Thymus (tissue), 14 donors: ENCODE measurements at places on chromosomes 5 and 9. TPM values are rescaled to one million over a fixed set of nuclear protein-coding genes. Genes with fewer than 3 reads are reported as not detected.

DNA sequence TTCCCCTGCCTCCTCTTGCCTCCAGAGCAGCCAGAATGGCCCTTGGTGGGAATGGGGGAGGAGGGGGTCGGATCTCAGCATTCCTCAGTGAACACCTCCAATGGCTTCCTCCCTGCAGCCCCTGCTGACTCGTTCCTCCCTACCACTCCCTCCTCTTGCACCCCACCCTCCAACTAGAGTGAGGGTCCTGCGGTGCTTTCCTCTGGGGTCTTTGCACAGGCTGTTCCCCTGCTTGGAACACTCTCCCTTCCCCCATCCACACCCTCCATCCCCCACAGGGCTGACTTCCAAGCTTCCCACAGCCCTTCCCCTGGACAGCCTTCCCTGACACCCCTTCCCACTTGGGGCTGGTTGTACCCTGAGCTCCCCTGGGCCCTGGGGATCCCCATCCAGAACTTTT, 70.4 kb upstream of the NEK6 start:
- no peak overlapping the region for H3K27ac ChIP-seq
- DNase-seq, result no peak
- no peaks in the 10 kb centered on the region for H3K36me3 ChIP-seq
- H3K4me1 ChIP-seq, result no peaks in the 10 kb centered on the region
- no peak overlapping the region for H3K4me3 ChIP-seq
- H3K27me3 ChIP-seq, result no peaks in the 10 kb centered on the region

DNA sequence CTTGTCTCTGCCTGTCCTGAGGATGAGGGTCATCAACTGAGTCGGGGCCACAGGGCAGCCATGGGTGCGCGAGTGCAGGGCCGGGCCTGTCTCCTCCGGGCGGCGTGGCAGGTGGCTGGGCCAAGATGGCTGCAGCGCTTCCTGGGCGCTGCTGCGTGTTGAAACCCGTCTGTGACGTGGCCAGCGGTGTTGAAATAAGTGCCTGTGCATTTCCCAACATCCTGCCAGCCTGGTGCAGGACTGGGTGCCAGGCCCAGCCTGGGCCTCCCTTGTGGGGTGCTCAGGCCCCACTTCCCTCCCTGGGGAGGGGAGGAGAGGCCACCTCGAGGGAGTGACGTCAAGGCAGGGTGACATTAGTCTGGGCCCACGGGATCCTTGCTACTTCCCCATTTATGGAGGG, 45.5 kb downstream of the RXRA start:
- H3K27ac ChIP-seq, result peak overlapping the region; percentile 57
- DNase-seq, result no peak

The LCN10 gene
- total RNA-seq, result 1.2 TPM

DNA sequence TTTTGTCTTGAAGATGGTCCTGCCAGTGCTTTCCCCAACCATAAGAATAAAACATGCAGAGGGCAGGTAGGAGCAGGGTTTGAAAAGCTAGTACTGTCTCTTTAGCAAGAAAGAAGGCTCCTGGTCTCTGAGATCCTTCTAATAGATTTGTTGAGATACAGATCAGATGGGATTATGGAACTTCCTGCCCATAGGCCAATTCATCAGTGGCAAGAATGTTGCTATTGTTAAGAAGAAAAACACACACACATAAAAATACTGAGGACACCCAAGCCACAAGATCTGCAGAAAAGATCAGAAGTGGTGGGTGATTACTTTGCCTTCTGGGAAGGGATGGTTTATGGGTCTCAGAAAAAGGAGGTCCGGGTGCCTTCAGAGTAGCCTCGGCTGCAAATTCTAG, 59.8 kb downstream of the TNC start:
- no peak overlapping the region for H3K27ac ChIP-seq
- H3K4me1 ChIP-seq, result no peaks in the 10 kb centered on the region
- H3K27me3 ChIP-seq, result no peaks in the 10 kb centered on the region
- no peaks in the 10 kb centered on the region for H3K36me3 ChIP-seq
- no peak overlapping the region for H3K4me3 ChIP-seq

DNA sequence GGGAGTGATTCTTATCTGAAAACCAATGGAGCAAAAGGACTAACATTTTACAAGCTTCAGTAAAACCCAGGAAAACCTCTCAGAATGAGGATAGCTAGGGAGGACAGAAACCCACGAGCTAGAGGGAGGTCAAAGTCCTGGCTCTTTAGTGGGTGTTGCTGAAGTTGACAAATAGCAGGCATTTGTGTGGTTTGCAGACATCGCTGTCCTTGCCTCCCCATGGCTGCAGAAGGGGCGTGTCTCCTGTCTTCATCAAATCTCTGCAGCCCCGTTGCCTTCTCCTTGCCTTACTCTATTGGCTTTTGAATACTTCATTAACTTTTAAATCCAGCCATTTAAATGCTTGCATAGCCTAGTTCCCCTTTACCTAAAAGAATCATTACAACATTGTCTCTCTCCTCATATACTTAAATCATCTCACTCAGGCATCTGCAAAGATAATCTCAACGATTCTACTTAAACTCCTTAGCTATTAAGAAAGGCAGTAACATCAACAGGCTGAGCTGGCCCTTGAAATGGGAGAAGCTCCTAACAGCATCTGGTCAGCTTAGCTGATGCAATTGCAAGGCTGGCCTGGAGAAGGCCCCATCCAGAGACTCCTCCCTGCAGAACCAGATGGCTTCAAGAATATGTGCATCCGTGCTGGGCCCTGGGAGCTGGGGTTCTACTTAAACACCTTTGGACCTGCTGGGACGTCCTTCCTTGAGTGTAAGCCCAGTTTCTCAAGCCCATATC, 152.8 kb upstream of the TAS2R1 start:
- H3K27me3 ChIP-seq, result no peaks in the 10 kb centered on the region
- no peak overlapping the region for H3K4me3 ChIP-seq

DNA sequence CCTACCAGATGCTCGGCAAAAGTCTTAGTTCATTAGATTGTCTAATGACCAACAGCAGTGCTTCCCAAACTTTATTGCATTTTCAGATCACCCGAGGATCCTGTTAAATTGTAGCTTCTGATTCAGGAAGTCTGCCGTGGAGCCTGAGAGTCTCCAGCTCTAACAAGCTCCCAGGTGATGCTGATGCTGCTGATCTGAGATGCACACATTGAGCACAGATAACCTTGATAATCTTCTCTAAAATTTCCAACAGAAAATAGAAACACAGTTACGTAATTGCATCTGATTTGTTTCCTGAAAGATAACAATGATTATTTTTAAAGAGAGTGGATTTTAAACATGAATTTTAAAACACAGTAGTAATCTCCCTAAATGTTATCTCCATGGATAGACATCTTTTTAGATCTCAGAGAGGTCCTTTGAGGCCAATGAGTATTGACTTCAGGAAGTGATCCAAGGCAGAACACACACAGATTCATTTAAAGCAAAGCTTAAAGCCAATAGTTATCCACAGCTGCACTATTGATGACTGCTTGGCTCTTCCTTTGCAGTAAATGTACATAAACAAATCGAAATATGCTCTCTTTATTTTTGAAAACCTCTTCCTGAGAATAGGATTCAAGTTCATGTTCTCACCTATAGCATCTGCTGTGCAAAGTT, 122.8 kb upstream of the TNPO1 start:
- no peaks in the 10 kb centered on the region for H3K27me3 ChIP-seq
- no peaks in the 10 kb centered on the region for H3K36me3 ChIP-seq
- DNase-seq, result no peak
- H3K4me1 ChIP-seq, result no peaks in the 10 kb centered on the region
- H3K27ac ChIP-seq, result no peak overlapping the region

The PCDHGA5 gene
- 0.19 TPM for total RNA-seq

DNA sequence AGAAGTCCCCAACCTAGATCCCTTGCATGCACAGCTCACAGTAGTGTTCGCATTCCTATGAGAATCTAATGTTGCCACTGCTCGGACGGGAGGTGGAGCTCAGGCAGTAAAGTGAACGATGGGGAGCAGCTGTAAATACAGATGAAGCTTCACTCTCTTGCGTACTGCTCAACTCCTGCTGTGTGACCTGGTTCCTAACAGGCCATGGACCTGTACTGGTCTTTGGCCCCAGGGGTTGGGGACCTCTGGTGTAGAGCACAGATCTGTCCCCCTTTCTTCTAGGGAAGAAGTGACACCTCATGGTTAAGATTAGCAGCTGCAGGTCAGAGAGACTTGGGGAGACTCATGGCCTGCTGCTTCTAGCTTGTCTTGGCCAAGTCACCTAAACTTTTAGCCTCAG, 7.1 kb downstream of the ARHGEF28 start:
- no peak for DNase-seq
- H3K36me3 ChIP-seq, result no peaks in the 10 kb centered on the region
- H3K4me3 ChIP-seq, result no peak overlapping the region
- peaks cover 23% of the 10 kb centered on the region for H3K27me3 ChIP-seq
- no peaks in the 10 kb centered on the region for H3K4me1 ChIP-seq

DNA sequence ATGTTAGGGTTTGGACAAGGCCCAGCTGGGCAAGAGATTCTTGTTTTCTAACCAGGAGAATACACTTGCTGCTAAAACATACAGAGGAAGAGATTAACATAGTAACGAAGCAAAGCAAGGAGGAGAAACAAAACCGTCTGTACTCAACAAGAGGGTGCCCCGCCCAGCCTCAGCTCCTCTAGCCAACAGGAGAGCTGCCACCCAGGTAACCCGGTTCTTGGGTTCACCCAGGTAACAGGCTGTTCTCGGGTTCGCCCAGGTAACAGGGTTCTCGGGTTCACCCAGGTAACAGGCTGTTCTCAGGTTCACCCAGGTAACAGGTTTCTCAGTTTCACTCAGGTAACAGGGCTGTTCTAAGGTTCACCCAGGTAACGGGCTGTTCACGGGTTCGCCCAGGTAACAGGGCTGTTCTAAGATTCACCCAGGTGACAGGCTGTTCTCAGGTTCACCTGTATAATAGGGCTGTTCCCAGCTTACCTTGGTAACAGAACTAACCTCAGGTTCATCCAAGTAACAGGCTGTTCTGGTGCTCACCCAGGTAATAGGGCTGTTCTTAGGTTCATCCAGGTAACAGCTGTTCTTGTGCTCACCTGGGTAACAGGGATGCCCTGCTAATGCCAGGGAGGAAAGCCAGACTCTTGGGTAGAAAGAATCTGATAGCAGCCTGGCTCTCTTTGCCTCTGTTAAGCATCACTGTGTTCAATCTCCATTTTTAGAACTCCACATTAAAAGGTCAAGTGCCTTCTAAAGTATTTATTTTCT, 271.6 kb downstream of the SYK start:
- no peak overlapping the region for H3K27ac ChIP-seq
- H3K4me3 ChIP-seq, result no peak overlapping the region
- H3K36me3 ChIP-seq, result no peaks in the 10 kb centered on the region
- DNase-seq, result no peak
- H3K4me1 ChIP-seq, result no peaks in the 10 kb centered on the region
- H3K27me3 ChIP-seq, result no peaks in the 10 kb centered on the region

The LPAR1 gene
- 8.4 TPM for total RNA-seq

The OBP2B gene
- total RNA-seq, result not detected

The SLC6A18 gene
- total RNA-seq, result not detected

DNA sequence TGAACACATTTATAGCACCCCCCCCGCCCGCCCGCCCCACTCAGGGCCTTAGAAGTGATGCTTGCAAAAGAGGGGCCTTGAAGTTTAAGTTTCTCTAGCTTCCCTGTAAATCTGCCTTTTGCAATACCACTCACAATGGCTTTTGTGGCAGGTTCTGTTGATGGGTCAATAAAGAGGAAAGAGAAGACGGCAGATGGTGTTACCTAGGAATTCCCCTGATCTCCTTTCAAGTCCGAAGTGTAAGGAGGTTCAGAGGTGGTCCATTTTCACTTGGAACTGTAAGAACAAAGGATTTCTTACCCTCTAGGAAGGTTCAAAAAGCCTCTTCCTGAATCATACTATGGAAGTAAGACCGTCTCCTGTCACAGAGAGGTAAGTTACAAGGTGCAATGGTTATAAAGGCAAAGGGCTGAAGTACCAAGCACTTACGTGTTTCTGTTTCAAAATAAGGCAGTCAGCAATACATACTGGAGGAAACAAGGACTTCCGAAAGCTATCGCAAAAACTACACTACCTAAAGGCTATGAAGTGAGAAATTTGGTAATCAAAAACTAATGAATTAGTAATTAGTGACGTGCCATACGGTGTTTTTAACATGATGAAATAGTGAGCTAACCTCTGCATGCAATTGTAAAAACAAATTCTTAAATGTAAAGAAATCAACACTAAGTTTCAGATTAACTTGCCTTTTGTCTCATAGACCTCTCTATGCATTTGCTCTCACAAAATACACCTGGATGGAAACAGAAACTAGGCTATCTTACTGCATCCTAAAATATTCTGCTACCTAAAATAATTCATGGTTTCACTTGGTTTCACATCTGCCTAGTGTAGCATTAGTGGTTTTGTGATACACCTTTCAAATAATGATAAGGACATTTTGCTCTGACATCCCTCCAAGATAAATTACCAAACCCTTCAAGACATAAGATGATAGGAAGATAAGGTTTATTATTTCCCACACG, 589.4 kb upstream of the FAM174A start:
- no peaks in the 10 kb centered on the region for H3K4me1 ChIP-seq
- H3K36me3 ChIP-seq, result no peaks in the 10 kb centered on the region
- H3K27ac ChIP-seq, result no peak overlapping the region
- no peaks in the 10 kb centered on the region for H3K27me3 ChIP-seq
- DNase-seq, result no peak
- no peak overlapping the region for H3K4me3 ChIP-seq

GRCh38 chr5:31561946-31562345, 29.8 kb downstream of the C5orf22 start:
- H3K4me3 ChIP-seq, result no peak overlapping the region
- no peaks in the 10 kb centered on the region for H3K27me3 ChIP-seq
- no peak overlapping the region for H3K27ac ChIP-seq
- no peaks in the 10 kb centered on the region for H3K4me1 ChIP-seq
- DNase-seq, result no peak

- no peak overlapping the region for H3K4me3 ChIP-seq
- no peaks in the 10 kb centered on the region for H3K36me3 ChIP-seq
- no peaks in the 10 kb centered on the region for H3K4me1 ChIP-seq
- DNase-seq, result no peak
- no peaks in the 10 kb centered on the region for H3K27me3 ChIP-seq
These were observed 80.4 kb upstream of the ADAMTSL1 start for GRCh38 chr9:18393340-18394130.

DNA sequence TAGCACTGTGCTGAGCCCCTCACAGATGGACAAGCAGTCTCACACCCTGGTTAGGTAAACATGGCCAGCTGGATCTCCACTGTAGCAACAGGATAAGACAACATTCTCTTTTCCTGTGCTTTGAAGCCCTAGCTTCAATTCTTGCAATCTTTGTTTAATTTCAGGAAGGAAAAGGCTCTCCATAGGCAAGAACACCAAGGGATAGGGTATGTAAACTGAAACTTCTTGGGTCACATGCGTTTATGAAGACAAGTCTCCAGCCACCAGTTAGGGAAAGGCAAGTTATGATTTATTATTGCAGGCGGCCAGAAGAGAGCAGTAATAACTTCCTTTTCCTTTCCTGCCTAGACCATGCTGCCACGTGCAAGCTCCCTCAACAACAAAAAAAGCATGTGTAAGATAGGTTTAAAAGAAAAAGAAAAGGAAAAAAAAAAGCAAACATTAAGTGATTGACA, 50.1 kb upstream of the POU5F2 start:
- H3K27me3 ChIP-seq, result no peaks in the 10 kb centered on the region
- no peak overlapping the region for H3K4me3 ChIP-seq

The DNAI1 gene
- total RNA-seq, result 0.38 TPM

- DNase-seq, result no peak
- no peaks in the 10 kb centered on the region for H3K27me3 ChIP-seq
- no peaks in the 10 kb centered on the region for H3K4me1 ChIP-seq
- no peaks in the 10 kb centered on the region for H3K36me3 ChIP-seq
- H3K4me3 ChIP-seq, result no peak overlapping the region
- no peak overlapping the region for H3K27ac ChIP-seq
These were observed 135.9 kb downstream of the ZSWIM6 start for GRCh38 chr5:61467766-61468482.
